ENCODE measurements at places on chromosomes 11 and 22.

- DNase-seq = no peak
Measured at GRCh38 chr11:98895936-98896335, 124.8 kb upstream of the CNTN5 start.

GRCh38 chr22:35220221-35220620 lies 37.1 kb upstream of the HMGXB4 start:
- DNase-seq = no peak

GRCh38 chr22:23530766-23531282 lies 49.3 kb downstream of the IGLL1 start:
- DNase-seq = no peak

GRCh38 chr11:35764417-35764816 lies 101.8 kb downstream of the TRIM44 start:
- DNase-seq = no peak

DNA sequence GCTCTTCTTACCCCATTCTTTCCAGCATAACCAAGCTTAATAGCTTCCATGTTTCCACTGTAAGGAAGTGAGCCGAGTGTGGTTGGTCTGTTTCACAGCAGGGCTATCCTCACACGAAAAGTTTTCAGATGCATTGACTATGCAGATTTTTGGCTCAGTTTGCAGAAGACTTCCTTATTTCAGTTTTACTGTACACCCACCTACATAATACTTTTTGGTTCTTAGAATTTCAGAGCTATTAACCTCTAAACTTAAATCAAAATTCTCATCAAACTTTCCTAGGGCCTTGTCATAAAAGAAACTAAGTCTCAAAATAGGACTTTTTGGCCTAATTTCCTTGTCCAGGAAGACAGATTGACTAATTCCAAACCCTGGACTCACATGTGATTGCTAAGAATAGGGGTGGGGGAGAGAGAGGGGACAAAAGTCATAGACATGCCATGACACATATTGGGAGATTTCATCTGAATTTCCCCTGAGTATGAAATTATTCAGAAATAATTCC lies 7.3 kb upstream of the EHF start:
- DNase-seq = no peak

- DNase-seq = no peak
Measured at GRCh38 chr11:7892840-7893254, 38.2 kb downstream of the OR10A6 start.

- no peak for DNase-seq
Measured at GRCh38 chr11:104534278-104534677, 364.0 kb downstream of the CASP12 start.

GRCh38 chr11:57903441-57904123 lies 120.1 kb upstream of the OR9Q1 start:
- no peak for DNase-seq

GRCh38 chr11:78943841-78944240 lies 369.2 kb upstream of the NARS2 start:
- no peak for DNase-seq

GRCh38 chr22:41132550-41132949 lies 40.2 kb downstream of the EP300 start:
- no peak for DNase-seq

GRCh38 chr22:35539487-35539886 lies 1.1 kb upstream of the RASD2 start:
- DNase-seq = no peak

- peak; percentile 80 for DNase-seq
Measured at GRCh38 chr11:119375337-119376196, 5.9 kb downstream of the USP2 start.
